ENCODE measurements at places on chromosomes 5 and 9. TPM values are rescaled to one million over a fixed set of nuclear protein-coding genes. Genes with fewer than 3 reads are reported as not detected.

AGXT2 gene
- not detected for total RNA-seq

MPDZ gene
- total RNA-seq = 97.0 TPM

WWC1 gene
- total RNA-seq = 1.1 TPM

TMEM252 gene
- total RNA-seq = not detected

SOWAHA gene
- not detected for total RNA-seq

PCA3 gene
- total RNA-seq = 0.62 TPM

HTR4 gene
- not detected for total RNA-seq

WDR70 gene
- 28.9 TPM for total RNA-seq

NTRK2 gene
- total RNA-seq = not detected

RMRP gene
- total RNA-seq = 32,961 TPM

PCDHGC4 gene
- total RNA-seq = 3.5 TPM

C9orf43 gene
- 0.92 TPM for total RNA-seq

SV2C gene
- 0.15 TPM for total RNA-seq

ZNF454 gene
- 0.15 TPM for total RNA-seq

SLC6A19 gene
- not detected for total RNA-seq

EPB41L4B gene
- total RNA-seq = 0.41 TPM

SH3RF2 gene
- 0.23 TPM for total RNA-seq

FAM153A gene
- not detected for total RNA-seq

TEK gene
- total RNA-seq = 448 TPM

TYRP1 gene
- 0.23 TPM for total RNA-seq

GRIA1 gene
- 21.9 TPM for total RNA-seq

PARP8 gene
- 13.6 TPM for total RNA-seq

LCN15 gene
- 0.49 TPM for total RNA-seq

SLC25A2 gene
- total RNA-seq = 0.62 TPM

MSANTD3 gene
- total RNA-seq = 30.7 TPM

CD72 gene
- total RNA-seq = 2.4 TPM
